ENCODE measurements at places on chromosomes 6 and 20.

- DNase-seq, result no peak
These were observed 46.7 kb downstream of the PFDN4 start for GRCh38 chr20:54254596-54254995.

GRCh38 chr6:44041461-44042260 lies 85.6 kb downstream of the MRPL14 start:
- DNase-seq, result no peak

- no peak for DNase-seq
These were observed 3.5 kb downstream of the AKIRIN2 start for GRCh38 chr6:87698547-87699006.

- no peak for DNase-seq
These were observed 699 bp downstream of the PTPRT start for GRCh38 chr20:43188861-43189553.

DNA sequence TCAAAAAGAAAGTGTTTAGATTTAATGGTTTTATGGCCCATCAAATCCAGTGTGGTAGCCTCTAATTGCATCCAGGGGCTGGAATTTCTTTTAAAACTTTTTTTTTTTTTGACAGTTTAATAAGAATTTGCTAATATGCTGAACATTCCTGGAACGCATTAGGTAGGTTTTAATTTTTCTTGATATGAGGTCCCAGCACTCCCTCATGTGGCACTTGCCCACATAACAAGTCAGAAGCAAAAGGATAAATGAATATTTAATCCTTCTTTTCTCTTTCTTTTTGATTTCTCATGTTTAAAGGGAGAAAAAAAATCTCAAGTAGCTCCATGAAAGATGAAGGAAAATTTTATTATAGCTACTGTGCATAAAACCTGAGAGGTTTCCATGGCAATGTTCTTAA lies 13.5 kb downstream of the HAO1 start:
- no peak for DNase-seq

GRCh38 chr20:32980131-32980941 lies 23.9 kb downstream of the SUN5 start:
- DNase-seq, result no peak

GRCh38 chr6:140661691-140662090 lies 1287.2 kb upstream of the CITED2 start:
- no peak for DNase-seq

- no peak for DNase-seq
These were observed 677.4 kb upstream of the CITED2 start for GRCh38 chr6:140051521-140052512.

DNA sequence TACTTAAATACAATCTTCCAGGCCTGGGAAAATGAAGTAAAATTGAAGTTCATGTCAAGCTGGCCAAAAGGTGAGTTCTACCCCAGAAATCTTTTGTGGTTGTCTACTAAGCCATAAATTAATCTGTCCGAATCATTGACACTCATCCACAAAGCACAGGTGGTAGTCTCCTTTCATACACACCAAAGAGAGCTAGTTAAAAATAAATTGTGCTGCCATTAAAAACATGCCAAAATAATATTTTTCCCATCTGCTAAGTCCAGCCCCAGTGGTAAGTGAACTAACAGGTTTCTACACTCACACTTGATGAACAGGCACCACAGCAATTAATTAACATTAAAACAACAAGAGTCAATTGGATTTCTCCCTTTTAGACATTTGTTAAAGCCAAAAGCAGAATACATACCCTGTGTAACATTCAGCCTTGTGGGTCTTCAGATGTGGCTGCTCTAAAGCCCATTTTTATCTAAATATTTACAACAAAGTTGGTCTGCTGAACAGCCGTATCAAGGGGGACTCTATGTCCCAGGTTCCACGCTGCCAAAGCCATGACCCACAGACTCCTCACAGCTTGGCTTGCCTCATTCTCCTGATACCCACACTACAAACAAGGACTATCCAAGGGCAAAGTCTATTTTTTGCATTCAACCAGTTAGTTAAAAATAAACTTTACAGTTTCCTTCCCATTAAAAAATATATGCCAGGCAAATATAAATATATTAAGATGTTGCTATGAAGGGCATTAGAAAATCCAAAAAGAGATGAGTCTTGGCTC lies 490.4 kb downstream of the BMP2 start:
- DNase-seq, result no peak

DNA sequence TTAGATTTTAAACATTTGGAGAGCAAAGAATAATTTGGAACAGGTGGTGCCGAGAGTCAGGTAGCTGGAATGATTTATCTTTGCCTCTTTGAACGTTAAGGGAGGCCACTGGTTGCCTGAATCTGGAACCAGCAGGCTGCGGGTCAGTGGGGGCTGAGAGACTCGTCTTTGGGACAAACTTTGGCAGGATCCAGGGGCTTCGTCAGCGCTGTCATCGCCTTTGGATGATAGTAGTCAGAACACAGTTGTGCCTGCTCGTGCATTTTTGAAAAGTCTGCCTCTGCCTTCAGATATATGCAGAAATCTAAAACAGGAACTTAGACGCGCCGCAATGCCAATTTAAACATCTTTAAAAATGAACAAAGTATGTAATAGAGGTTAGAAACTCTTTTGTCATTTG lies 5.0 kb downstream of the EYA2 start:
- DNase-seq, result no peak

GRCh38 chr6:36984581-36985416 lies 1.2 kb downstream of the MTCH1 start:
- DNase-seq, result no peak

- DNase-seq, result no peak
These were observed 29.4 kb upstream of the RNF8 start for GRCh38 chr6:37324131-37325033.

- no peak for DNase-seq
These were observed 46.1 kb upstream of the CCN6 start for GRCh38 chr6:112007805-112008204.

- peak; percentile 57 for DNase-seq
These were observed 16.4 kb upstream of the KIFC1 start for GRCh38 chr6:33375143-33375671.

GRCh38 chr6:13331516-13332348 lies 3.4 kb upstream of the TBC1D7 start:
- no peak for DNase-seq

DNA sequence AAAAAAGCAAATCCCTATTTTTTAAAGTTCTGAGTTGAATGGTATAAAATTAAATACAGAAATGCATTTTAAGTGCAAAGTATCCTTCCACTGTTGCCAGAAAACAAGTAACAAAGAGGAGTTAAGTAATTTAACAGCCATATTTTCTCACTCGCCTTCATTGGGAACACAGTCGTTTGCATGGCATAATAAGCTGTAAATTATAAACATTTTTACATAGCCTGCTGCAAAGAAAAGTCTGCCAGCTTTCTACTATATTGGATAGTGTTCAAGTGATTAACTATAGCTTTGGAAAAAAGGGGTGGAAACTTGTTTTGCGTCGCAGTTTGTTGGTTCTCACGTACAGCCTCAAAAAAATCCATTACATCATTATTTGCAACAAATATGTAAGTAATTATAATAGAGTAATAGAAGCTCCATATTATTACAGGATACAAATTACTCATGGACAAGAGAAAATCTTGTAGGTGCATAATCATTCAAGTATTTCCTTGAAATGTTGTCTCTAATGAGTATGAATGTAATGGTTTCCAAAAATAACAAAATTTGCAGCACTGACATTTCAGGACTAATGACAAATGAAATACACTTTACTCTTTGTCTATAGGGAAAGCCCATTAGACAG lies 139.3 kb downstream of the PDSS2 start:
- DNase-seq, result no peak

DNA sequence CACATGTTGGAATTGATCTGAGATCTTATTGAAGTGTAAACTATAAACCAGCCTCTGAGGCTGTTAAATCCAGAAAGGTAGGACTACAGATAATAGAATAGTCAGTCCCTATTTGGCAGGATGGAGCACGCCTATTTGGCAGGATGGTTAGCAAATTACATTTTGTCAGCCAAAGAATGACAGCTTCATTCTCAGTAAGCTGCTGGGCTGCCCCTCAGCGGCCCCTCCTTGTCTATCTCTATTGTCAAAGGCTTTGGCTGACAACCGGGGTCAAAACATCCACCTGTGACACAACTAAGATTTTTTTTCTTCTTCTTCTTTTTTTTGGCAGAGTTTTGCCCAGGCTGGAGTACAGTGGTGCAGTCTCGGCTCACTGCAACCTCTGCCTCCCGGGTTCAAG lies 123.4 kb upstream of the ECI2 start:
- no peak for DNase-seq

- no peak for DNase-seq
These were observed 58.0 kb downstream of the BLOC1S5 start for GRCh38 chr6:8006208-8006607.

DNA sequence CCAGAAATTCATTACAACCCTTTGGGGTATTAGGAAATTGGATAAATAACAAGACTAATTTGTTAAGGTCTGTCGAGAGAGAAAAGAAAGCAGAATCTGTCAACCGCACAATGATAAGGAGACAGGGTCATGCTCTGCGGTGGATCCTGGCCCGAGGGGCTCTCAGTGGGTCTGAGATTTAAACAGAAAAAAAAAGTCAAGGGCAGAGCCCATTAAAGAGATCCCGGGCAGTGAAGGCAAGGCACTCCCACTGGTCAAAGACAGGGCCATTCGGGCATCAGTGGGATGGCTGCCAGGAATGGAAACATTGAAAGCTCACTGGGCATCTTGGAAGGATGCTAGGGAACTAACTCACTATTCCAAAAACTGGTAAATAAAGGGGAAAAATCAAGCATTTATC lies 77.9 kb downstream of the GNAS-AS1 start:
- no peak for DNase-seq

DNA sequence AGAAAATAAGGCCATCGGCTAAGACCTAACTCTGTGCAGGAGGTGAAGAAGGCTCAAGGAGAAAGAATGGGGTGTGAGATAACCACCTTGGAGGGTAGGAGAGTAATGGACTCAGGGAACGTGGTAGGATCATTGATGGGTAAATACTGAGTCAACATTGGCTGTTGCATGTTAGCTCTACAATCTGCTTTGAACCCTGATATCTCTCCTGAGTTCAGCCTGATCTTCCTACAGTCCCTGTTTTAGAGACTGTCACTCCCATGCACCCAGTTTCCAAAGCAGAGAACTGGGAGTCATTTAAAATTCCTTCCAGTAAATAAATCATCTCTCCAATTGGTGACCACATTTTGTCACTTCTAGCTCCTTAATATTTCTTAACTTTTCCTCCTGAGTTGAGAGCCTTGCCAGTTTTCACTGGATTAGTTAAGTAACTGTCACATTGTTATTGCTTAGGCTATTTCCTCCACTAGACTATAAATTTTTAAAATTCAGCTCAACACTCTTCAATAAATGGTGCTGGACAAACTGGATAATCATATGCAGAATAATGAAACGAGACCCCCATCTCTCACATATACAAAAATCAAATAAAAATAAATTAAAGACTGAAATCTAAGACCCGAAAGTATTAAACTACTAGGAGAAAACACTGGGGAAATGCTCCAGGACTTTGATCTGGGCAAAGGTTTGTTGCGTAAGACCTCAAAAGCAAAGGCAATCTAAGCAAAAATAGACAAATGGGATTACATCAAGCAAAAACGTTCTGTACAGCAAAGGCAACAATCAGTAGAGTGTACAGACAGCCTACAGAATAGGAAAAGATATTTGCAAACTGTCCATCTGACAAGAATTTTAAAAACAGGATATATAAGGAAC lies 138.9 kb upstream of the TMEM170B start:
- no peak for DNase-seq

- no peak for DNase-seq
These were observed 464.9 kb downstream of the TBC1D32 start for GRCh38 chr6:120869397-120869796.

DNA sequence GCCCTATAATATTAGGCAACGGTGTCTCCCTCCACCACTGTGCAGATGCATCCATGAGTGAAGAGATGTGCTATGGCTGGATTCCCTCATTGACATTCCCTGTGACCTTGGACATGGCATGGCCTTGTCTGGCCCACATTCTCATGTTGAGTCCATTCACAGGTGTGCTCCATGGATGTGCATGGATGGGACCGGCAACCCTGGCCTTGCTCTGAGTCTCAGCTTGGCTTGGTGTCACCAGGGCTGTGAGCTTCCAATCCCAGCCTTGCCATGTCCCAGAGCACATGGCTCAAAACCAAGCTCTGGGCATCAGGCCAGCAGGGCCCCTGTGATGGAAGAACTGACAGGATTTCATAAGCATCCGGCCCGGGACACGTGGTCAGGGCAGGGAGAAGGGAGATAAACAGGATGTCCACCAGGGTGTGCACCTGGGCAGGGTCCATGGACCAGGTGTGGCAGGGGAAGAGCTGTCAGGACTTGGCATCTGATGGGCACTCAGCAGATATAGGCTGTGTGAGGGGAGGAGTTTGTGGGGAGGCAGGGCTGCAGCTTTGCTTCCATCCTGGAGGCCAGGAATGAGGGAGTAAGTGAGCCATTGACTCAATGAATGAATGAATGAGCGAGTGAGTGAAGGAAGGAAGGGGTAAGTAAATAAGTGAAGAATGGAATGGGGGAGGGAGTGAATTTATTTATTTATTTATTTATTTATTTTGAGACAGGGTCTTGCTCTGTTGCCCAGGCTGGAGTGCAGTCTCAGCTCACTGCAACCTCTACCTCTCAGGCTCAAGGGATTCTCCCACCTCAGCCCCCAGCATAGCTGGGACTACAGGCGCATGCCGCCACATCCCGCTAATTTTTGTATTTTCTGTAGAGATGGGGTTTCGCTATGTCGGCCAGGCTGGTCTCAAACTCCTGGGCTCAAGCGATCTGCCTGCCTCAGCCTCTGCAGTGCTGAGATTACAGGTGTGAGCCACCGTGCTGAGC lies 15.7 kb downstream of the NRSN2 start:
- DNase-seq, result peak; percentile 65

DNA sequence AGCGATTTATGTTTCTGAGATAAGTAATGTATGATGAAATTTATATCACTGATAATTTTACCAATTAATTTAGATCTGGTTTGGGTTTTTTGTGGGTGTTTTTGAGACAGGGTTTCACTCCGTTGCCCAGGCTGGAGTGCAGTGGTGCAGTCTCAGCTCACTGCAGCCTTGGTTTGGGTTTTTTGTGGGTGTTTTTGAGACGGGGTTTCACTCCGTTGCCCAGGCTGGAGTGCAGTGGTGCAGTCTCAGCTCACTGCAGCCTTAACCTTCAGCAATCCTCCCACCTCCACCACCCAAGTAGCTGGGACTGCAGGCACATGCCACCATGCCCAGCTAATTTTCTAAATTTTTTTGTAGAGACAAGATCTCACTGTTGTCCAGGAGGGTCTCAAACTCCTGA lies 13.0 kb downstream of the MRS2 start:
- no peak for DNase-seq

GRCh38 chr20:20699917-20700316 lies 12.5 kb downstream of the RALGAPA2 start:
- no peak for DNase-seq

DNA sequence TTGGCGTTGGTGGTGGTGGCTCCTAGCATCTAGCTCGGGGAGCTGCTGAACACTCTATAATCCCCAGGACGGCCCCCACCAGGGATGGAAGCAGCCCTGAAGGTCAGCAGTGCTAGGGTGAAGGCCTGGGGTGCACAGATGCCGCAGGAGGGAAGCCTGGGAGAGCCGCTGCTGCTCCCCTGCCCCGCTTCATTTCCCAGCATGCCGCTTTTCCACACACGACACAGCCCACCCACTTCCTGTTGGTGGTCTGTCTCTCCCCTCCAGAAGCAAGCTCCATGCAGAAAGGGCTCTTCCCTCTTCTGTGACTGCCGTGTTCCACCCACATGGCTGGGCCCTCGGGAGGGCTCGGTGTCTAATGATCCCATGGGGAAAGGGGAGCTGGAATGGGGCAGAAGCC lies 35.3 kb downstream of the GNAS-AS1 start:
- DNase-seq, result no peak

GRCh38 chr6:96940322-96940721 lies 15.8 kb downstream of the KLHL32 start:
- no peak for DNase-seq

- no peak for DNase-seq
These were observed 180.6 kb downstream of the FOXA2 start for GRCh38 chr20:22403632-22404361.
